ENCODE measurements at places on chromosomes 16 and 17. TPM values are rescaled to one million over a fixed set of nuclear protein-coding genes. Genes with fewer than 3 reads are reported as not detected.
A peak's percentile ranks its signal among the peaks of the same experiment; 100 is the strongest.

- DNase-seq: no peak
Observed at GRCh38 chr17:21100636-21101035, 26.1 kb upstream of the DHRS7B start.

- DNase-seq: no peak
Observed at GRCh38 chr17:18950944-18951905, 740 bp upstream of the SLC5A10 start.

DNA sequence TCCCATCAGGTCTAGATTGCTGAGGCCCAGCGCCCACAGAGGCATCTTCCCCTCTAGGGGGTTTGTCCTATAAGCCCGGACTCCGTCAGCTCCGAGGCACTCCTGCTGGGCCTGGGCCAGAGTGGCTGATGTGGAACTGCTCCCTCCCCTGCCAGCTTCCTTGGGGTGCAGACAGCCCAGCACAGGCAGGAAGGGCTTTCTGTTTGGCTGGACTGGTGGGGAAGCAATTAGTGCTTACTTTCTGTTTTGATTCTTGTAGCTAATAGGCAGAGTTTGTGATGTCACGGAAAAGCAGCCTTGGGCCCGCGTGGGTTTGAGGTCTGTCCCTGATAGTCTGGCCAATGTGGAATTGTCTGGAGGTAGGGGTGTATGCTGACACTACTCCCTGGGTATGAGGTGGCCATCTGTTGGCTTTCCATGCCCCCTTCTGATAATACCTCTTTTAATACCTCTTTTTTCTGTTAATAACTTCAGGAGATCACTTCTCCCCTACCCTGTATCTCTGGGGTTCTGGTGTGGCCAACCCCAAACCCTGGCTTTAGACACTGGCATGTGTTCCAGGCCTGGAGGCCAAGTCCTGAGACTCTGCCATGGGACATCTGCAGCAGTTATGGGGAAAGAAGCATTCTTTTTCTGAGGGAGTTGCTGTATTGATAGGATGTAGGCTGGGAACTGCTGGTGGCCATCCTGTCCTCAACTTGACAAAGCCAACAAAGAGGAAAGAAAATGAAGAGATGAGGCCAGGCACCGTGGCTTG, 190.9 kb downstream of the RAB11FIP4 start:
- DNase-seq: peak; percentile 5

DNA sequence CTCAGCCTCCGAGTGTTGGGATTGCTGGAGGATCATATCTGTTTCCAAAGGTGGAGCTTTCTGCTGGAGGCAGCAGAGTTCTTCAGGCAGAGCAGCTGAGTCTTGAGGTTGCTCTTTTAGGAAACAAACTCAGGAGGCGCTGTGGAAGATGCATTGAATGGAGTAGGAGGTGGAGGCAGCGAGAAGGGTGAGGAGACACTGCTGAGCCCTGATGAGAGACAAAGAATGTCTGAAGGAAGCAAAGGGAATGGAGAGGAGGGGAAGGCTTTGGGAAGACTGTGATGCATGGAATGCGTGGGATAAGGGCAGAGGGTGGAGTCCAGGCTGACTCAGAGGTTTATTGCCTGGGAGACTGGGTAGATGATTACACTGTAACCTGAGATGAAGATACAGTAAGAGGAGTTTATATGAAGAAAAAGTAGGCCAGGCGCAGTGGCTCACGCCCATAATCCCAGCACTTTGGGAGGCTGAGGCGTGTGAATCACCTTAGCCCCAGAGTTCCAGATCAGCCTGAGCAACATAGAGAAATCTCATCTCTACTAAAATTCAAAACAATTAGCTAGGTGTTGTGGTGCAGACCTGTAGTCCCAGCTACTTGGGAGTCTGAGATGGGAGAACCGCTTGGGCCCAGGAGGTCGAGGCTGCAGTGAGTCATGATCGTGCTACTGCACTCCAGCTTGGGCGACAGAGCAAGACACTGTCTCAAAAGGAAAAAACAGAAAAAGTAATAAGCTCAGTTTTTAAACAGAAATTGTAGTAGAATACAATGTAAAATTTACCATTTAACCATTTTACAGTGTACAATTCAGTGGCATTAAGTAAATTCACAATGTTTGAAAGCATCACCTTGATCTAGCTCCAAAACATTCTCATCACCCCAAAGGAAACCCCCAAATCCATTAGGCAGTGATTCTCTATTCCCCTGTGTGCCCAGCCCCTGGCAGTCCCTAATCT, 17.8 kb upstream of the TMEM219 start:
- peak; percentile 39 for DNase-seq

GRCh38 chr16:2828876-2829430, 1.1 kb upstream of the ZG16B start:
- no peak for DNase-seq

GRCh38 chr16:28258567-28258966, 33.8 kb upstream of the SBK1 start:
- peak; percentile 91 for DNase-seq

GRCh38 chr17:4527134-4527533, 28.1 kb downstream of the MYBBP1A start:
- no peak for DNase-seq

- DNase-seq: no peak
Observed at GRCh38 chr16:67761924-67762323, 42.8 kb upstream of the GFOD2 start.

- no peak for DNase-seq
Observed at GRCh38 chr17:31273516-31273915, 23.5 kb downstream of the OMG start.

- DNase-seq: no peak
Observed at GRCh38 chr16:684961-685696, 995 bp upstream of the JMJD8 start.

DNA sequence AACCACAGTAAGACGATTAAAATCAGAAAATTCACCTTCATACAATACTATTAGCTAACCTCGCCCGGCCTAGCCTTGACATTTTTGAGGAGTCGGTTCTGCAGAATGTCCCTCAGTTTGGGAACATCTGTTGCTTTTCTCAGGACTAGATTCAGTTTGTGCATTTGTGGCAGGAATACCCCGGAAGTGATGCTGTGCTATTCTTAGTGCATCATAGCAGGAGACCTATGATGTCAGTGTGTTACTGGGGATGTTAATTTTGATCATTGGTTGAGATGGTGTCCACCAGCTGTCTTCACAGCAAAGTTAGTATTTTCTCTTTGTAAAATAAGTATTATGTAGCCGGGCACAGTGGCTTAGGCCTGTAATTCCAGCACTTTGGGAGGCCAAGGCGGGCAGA, 21.5 kb upstream of the HELZ start:
- no peak for DNase-seq

DNA sequence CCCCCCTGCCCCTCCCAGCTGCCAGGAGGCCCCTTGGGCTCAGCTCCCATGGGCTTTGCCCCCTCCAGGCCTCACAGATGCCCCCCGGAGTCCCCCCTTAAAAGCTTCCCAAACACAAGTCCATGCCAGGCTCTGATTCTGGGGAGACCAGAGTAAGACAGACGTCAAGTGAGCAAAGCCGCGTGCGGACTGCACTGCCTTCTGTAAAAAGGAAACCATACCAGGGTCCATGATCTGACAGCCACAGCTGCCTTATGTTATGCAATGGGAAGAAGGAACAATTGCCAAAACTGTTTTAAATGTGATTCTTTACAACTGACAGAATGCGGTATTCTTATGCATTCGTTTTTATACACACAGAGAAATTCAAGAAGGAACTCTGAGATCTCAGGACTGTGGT, 17.9 kb upstream of the HEXD start:
- DNase-seq: no peak

DNA sequence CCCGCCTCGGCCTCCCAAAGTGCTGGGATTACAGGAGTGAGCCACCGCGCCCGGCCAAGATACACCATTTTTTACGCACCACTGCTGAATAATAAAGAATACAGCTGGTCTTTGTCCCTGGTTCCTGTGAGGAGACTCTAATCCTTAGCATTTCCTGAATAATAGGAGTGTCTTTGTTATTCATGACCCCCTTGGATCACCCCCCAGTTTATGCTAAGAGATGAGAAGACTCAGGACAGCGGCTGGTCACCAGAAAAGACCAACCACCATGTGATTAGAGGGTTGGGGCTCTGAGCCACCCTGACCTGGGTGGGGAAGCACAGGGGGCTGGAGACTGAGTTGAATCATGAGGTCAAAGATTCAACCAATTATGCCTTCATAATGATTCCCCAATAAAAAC, 17.3 kb downstream of the PHLPP2 start:
- no peak for DNase-seq

GRCh38 chr17:68955181-68955841, at the start of gene ABCA8:
Gene ABCA8, minus strand, starts transcription at chr17:68955392. Its CDS starts 13,358 bp downstream, at chr17:68942034.
- peak; percentile 34 for DNase-seq

- DNase-seq: no peak
Observed at GRCh38 chr16:3152027-3152276, 17.1 kb downstream of the ZNF213 start.

The SLC52A1 gene
- total RNA-seq: not detected

The PRSS8 gene
- not detected for total RNA-seq

The TNFRSF17 gene
- total RNA-seq: not detected

The REXO5 gene
- total RNA-seq: 9.8 TPM

The KLHL10 gene
- not detected for total RNA-seq

The NUP88 gene
- total RNA-seq: 142 TPM
